ENCODE measurements at places on chromosomes 7 and 10. TPM values are rescaled to one million over a fixed set of nuclear protein-coding genes. Genes with fewer than 3 reads are reported as not detected.

The SOSTDC1 gene
- not detected for total RNA-seq

The FBXL15 gene
- total RNA-seq, result 9.4 TPM

The TMEM140 gene
- not detected for total RNA-seq

The ASIC3 gene
- 3.0 TPM for total RNA-seq

The FMC1 gene
- total RNA-seq, result 10.8 TPM

DNA sequence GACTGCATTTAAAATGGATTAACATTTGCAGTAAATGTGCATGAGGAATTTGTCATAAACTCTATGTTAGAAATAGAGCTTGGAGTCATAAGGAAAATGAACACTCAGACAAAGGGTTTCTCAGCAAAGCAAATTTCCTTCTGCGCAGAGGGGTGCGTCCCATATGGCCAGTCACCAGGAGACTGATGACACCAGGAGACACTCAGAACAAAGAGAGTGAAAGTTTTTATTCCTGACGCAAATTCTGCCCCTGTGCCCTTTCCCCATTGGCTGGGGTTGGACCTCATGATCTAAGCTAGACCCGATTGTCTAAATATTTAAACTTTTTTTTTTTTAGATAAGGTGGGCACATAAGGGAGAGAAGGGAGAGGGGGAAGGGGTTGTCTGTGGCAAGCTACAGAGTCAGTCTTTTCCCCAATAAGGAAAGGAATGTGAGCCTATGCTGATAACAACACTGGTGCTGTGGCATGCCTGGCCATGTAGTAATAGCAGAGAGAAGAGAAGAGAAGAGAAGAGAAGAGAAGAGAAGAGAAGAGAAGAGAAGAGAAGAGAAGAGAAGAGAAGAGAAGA, 202.0 kb downstream of the POM121L12 start:
- peaks cover 11% of the 10 kb centered on the region for H3K4me1 ChIP-seq
- H3K36me3 ChIP-seq, result no peaks in the 10 kb centered on the region
- no peaks in the 10 kb centered on the region for H3K27me3 ChIP-seq
- peak overlapping the region; percentile 24 for H3K4me3 ChIP-seq
- H3K27ac ChIP-seq, result no peak overlapping the region

DNA sequence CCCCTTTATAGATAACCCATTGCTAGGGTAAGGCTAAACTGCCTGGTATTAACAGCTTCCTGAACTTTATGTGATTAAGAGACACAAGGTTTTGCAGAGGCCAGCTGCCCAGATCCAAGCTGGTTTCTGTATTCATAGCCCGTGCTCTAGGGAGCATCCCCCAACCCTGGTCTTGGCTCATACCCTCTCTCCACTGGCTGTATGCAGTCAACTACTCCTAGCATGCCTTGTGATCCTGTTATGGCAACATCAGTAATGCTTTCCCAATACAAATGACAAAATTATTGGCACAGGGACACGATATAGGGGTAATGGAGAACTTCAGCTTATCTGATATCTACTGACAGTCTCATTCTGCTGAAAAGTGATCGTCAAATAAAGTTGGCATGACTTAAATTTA, 202.8 kb upstream of the MKLN1 start:
- H3K4me1 ChIP-seq, result no peaks in the 10 kb centered on the region
- no peaks in the 10 kb centered on the region for H3K27me3 ChIP-seq
- no peaks in the 10 kb centered on the region for H3K36me3 ChIP-seq
- DNase-seq, result no peak

GRCh38 chr10:14372606-14373005, 41.9 kb upstream of the FRMD4A start:
- no peak overlapping the region for H3K27ac ChIP-seq
- peaks cover 6% of the 10 kb centered on the region for H3K4me1 ChIP-seq
- H3K4me3 ChIP-seq, result no peak overlapping the region
- H3K27me3 ChIP-seq, result no peaks in the 10 kb centered on the region
- no peaks in the 10 kb centered on the region for H3K36me3 ChIP-seq
- DNase-seq, result no peak

DNA sequence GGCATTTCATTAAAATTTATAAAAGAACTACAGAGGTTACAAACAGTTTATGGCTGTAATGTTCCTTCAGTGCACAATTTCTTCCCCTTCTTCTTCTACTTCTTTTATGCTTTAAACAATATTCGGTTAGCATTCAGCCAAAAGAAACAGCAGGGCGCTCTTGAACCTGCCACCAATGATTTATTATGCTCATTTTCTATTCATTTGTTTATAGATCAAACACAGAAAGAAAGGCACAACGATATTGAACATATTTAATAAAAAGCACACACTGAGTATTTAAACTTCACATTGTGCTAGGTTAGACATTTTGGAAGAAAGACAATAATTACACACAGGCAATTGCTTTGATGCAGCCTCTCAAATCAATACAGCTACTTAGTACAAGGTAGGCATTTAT, 1025.8 kb upstream of the LRRN3 start:
- no peaks in the 10 kb centered on the region for H3K36me3 ChIP-seq
- peak overlapping the region; percentile 89 for H3K27ac ChIP-seq
- H3K4me3 ChIP-seq, result no peak overlapping the region

DNA sequence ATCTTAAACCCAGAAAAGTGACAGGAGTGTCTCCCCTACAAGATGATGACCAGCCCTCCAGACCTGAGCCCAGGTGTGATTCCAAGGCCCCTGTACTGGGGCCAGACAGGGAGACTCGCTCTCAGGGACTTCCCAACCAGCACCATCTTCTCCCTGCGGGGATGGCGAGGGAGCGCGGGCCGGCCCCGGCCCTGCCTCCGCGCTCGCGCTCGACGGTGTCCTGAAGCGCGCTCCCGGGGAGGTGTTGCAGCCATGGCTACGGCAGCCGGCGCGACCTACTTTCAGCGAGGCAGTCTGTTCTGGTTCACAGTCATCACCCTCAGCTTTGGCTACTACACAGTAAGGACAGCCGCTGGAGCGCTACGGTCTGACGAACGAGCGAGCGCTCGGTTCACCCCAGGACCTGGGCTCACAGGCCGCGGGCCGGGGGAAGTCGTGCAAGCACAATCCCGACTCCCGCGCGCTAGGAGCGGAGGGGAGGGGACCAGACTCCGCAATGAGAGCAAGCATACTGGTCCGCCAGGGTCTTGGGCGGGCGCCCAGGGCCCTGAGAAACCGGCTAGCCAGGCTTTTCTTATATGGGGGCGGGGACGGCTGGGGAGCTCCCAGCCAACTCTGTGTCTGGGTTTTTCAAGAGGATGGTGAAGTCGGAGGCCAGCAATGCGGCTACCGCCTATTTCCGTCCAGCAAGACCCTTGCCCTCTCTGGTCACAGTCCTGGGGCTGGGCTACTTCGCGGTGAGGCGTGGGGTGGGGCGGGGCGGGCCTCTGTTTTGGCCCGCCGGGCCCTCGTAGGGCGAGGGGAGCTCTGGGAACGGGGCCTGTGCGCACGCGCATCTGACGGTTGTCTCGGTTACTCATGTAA, at the start of gene TMEM254:
TSS of gene TMEM254 (plus strand) at position 218 of the 864 bp plus-strand sequence. CDS start at position 253, 35 bp downstream.
- H3K4me3 ChIP-seq, result peak within 1 kb of the TSS; percentile 97
- no peaks in the 10 kb centered on the region for H3K27me3 ChIP-seq
- no peaks in the 10 kb centered on the region for H3K36me3 ChIP-seq
- H3K4me1 ChIP-seq, result peaks cover 8% of the 10 kb centered on the region

- H3K36me3 ChIP-seq, result no peaks in the 10 kb centered on the region
- peak overlapping the region; percentile 95 for H3K27ac ChIP-seq
- no peaks in the 10 kb centered on the region for H3K27me3 ChIP-seq
Measured at GRCh38 chr7:80781146-80781545, 137.7 kb downstream of the SEMA3C start.

GRCh38 chr7:114842551-114843065, 79.3 kb upstream of the MDFIC start:
- no peak overlapping the region for H3K4me3 ChIP-seq
- H3K27ac ChIP-seq, result no peak overlapping the region
- H3K4me1 ChIP-seq, result no peaks in the 10 kb centered on the region
- no peaks in the 10 kb centered on the region for H3K27me3 ChIP-seq
- DNase-seq, result no peak
- H3K36me3 ChIP-seq, result no peaks in the 10 kb centered on the region

GRCh38 chr10:77247031-77247990, 390.3 kb downstream of the KCNMA1 start:
- H3K27ac ChIP-seq, result peak overlapping the region; percentile 20
- no peak overlapping the region for H3K4me3 ChIP-seq
- peaks cover 30% of the 10 kb centered on the region for H3K27me3 ChIP-seq
- peaks cover 14% of the 10 kb centered on the region for H3K4me1 ChIP-seq

DNA sequence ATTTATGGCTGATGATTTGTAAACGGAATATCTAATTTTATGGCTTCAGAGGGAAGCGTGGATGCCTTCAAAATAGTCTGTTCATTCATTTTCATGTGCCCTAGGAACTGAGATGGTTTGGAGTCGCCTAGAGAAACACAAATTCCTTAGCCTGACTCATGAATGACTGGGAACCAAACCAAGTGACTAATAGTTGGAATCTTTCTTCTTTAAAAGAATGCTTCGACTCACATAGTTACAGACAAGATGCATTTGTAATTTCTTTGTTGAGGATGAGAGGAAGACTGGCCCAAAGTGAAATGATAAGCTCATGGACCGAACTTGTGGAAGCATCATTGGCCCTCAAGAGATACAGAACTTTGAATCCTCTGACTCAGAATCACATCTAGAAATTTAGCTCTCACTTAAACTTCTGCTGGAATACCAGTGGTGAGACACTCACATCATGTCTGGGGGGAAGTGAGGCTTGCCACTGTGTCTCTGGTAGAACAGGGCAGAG, 1107.2 kb downstream of the NRG3 start:
- H3K27me3 ChIP-seq, result no peaks in the 10 kb centered on the region
- H3K27ac ChIP-seq, result peak overlapping the region; percentile 25
- no peaks in the 10 kb centered on the region for H3K36me3 ChIP-seq
- no peak for DNase-seq
- H3K4me3 ChIP-seq, result no peak overlapping the region

DNA sequence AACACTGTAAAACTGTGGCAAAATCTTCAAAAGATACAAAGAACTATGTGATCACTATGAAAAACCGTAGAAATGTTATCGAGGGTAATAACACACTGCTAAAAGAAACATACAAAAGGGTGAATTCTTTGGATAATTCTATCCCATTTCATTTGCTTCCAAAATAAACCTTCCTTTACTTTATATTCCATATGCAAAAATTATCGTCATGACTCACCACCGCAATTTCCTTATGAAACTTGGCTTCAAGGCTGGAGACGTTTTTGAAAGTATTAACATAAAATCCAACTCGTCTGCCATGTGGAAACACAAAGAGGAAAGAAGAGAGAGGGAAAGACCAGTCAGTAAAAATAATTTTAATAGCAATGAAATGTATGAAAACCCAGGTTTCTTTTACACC, 165.2 kb downstream of the AMPH start:
- DNase-seq, result no peak
- H3K4me1 ChIP-seq, result no peaks in the 10 kb centered on the region
- H3K4me3 ChIP-seq, result no peak overlapping the region
- H3K36me3 ChIP-seq, result no peaks in the 10 kb centered on the region
- no peak overlapping the region for H3K27ac ChIP-seq

DNA sequence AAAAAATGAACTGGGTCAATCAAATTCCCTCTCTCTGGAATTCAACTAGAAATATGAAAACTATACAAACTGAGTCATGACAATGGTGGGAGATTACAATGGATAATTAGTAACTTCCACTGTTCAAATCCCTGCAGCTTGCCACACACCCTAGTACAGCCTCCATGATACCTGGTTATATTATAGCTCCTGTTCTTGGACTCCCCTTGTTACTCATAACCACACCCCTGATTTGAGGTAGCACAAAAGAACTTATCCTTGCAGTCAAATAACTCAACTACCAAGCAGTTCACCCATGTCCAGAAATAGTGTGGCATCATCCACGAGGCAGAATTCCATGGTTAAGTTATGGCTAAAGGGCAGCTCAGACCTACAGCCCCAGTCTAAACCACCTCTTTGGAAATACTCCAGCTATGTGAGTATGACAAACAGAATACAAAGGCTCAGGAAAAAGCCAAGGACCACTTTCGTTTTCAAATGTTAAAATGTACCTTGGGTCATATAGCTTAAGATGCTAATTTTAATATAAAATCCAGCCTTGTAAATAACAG, 164.7 kb downstream of the CPEB3 start:
- peaks cover 82% of the 10 kb centered on the region for H3K27me3 ChIP-seq
- H3K27ac ChIP-seq, result no peak overlapping the region
- no peak overlapping the region for H3K4me3 ChIP-seq
- no peak for DNase-seq

DNA sequence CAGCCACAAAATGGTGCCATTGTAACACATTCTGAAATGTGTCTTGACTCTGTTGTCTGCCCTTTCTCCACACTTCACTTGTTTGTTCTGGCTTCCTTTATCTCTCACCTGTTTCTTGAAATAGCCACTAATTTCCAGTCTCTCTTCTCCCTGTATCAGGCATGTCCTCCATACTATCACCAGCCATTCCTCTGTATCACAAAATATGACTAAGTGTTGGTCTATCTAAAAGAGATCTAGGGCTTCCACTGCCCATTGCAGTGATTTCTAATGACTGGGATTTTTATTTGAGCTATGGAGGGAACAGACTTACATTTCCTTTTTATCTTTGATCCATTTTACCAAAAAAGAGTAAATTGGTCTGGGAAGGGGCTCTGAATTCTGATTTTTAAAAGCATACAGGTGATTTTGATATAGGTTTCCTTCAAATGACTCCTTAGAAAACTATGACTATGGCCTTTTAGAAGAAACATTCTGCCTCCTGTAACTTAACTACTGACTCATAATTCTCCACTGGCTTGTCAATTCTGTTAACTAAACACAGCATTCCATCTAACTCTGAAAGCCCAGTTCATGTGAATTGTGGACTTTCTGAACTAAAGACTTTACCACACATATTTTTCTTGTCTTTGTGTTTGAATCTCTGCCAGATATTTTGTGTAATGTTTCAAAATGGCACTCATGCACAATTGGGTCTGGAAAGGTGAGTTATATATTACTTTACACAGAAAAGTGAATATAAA, 1121.4 kb downstream of the XPNPEP1 start:
- no peaks in the 10 kb centered on the region for H3K36me3 ChIP-seq
- H3K4me3 ChIP-seq, result no peak overlapping the region
- no peaks in the 10 kb centered on the region for H3K27me3 ChIP-seq
- DNase-seq, result no peak
- H3K4me1 ChIP-seq, result no peaks in the 10 kb centered on the region

DNA sequence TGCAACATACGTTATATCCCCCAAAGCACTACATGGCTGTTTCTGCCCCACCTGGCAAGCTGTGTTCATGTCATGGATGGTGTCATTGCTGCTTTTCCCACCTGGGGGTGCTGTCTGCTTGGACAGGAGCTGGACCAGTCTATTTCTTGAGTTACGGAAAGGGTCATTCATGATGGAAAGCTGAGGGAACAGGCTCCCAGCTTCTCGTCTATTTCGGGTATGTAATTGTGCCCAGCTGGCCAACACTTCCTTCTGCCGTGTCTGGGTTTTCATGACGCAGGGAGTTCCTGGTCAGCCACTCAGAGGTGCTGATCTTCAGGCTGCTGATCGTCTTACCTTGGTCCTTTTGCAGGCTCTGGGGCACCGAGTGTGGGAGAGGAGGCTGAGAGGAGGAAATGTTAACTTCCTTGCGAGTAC, 8.6 kb downstream of the BTBD16 start:
- H3K27me3 ChIP-seq, result no peaks in the 10 kb centered on the region
- no peak overlapping the region for H3K4me3 ChIP-seq
- H3K36me3 ChIP-seq, result no peaks in the 10 kb centered on the region
- no peaks in the 10 kb centered on the region for H3K4me1 ChIP-seq
- no peak overlapping the region for H3K27ac ChIP-seq

GRCh38 chr10:48255722-48256121, 18.8 kb downstream of the FRMPD2 start:
- peaks cover 12% of the 10 kb centered on the region for H3K4me1 ChIP-seq
- no peak overlapping the region for H3K4me3 ChIP-seq
- H3K27me3 ChIP-seq, result no peaks in the 10 kb centered on the region
- H3K27ac ChIP-seq, result no peak overlapping the region
- DNase-seq, result no peak
